Left renal pelvis (tissue), 4 donors: ENCODE measurements at places on chromosomes 1 and 21. TPM values are rescaled to one million over a fixed set of nuclear protein-coding genes. Genes with fewer than 3 reads are reported as not detected.

The MANEAL gene
- polyA plus RNA-seq = 4.7 TPM

The SERPINC1 gene
- 0.37 TPM for polyA plus RNA-seq

The GBP6 gene
- polyA plus RNA-seq = not detected

The RABIF gene
- 11.6 TPM for polyA plus RNA-seq

The CCDC27 gene
- 0.21 TPM for polyA plus RNA-seq

The LCE1E gene
- polyA plus RNA-seq = not detected

- DNase-seq = no peak
Measured at GRCh38 chr21:35232545-35233176, 183.6 kb upstream of the RUNX1 start.

- no peak for DNase-seq
Measured at GRCh38 chr1:47693115-47693514, 255.3 kb downstream of the FOXD2 start.

GRCh38 chr1:223702735-223703667 is 9.3 kb upstream of the CAPN2 start:
- DNase-seq = no peak

- peak; percentile 29 for DNase-seq
Measured at GRCh38 chr1:66503841-66504470, 30.0 kb upstream of the SGIP1 start.

GRCh38 chr1:26539722-26540121 is 10.2 kb downstream of the RPS6KA1 start:
- DNase-seq = no peak
